ENCODE measurements at places on chromosomes 6 and 20. TPM values are rescaled to one million over a fixed set of nuclear protein-coding genes. Genes with fewer than 3 reads are reported as not detected.

Gene IYD
- not detected for total RNA-seq

Gene KCNG1
- not detected for total RNA-seq

Gene PI16
- total RNA-seq = not detected

Gene TCF15
- 0.36 TPM for total RNA-seq

Gene LRP11
- 2.9 TPM for total RNA-seq

Gene LHFPL5
- not detected for total RNA-seq

Gene IL17A
- not detected for total RNA-seq

Data from natural killer cell treated with Interleukin-12 subunit alpha and Interleukin-12 subunit beta and Interleukin-15 and Interleukin-18, amount 100 ng/mL, for 72 hours (primary cell).